Activated T-helper 1 cell treated with Interleukin-2 at 50 U/mL for 16 hours (primary cell): ENCODE measurements at places on chromosomes 1 and 21.

GRCh38 chr1:77560741-77561140 is 121.7 kb downstream of the ZZZ3 start:
- DNase-seq: no peak

GRCh38 chr1:116827607-116828105 is 73.4 kb downstream of the CD2 start:
- DNase-seq: no peak

DNA sequence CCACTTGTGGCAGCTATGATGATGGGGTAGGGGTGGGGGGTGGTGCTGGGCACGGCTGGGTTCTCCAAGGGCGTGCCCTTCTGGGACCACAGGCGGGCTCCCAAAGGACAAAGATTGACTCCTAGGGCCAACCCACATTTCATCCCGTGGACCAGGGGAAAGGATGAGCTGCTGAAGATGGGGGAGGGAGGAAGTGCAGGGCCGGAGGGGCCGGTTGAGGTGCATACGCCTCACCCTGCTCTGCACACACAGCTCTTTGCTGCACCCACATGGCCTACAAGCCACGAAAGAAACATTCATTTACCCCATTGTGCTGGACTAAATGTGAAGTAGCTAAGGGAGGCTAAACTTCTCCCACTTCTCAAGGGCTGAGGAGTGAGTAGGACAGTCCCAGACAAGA is 34.2 kb upstream of the GNPAT start:
- no peak for DNase-seq

- no peak for DNase-seq
Observed at GRCh38 chr1:19705464-19705863, 40.8 kb downstream of the HTR6 start.

DNA sequence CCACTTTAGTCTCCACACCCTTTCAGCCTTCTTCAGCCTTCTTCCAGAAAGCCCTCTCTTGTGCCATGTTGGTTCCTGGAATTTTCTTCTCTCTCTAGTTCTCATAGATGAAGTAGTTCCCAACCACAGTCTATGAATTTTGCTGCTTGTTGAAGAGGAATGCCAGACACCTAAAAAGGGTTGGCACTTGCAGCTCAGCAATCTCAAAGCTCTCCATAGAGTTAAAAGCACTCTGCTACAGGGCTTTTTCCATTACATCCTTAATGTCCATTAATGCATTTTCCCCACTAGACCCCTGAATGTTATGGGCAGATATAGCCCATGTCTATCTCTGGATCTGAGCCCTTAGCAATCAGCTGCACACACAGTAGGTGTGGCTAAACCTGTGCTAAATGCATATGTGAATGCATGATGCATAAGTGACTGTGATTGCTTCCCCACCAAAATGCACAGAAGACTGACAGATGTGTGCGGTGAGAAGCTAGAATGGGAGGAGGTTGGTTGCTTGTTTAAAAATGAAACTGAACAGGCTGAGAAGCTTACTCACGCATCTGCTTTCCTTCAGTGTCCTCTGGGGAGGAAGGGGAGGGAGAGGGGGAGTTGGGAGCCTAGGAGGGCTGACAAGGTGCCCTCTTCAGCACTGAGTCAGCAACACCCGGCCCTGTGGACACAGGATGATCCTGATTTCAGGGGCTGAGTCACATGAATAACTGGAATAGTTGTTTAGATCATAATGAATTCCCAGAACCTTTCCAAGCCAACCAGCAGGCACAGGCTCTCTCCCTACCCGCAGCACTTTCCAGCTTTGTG is 146.1 kb upstream of the FGGY start:
- DNase-seq: no peak

DNA sequence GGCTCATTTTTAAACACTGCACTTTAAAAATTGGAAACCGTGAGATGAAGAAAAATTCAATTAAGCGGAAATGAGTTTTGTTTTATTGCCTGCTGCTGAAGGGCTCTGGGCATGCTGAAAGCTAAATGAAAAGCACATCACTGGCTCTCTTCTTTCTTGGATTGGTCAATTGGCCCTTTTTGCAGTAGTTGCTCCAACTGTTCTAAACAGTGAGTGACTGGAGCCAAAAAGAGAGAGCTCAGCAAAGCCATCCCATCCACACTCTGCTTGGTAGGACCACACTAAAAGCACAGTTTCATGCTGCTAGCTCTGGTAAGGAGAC is 48.1 kb downstream of the LHX4 start:
- DNase-seq: no peak

- DNase-seq: no peak
Observed at GRCh38 chr1:78177708-78178270, 132.0 kb downstream of the GIPC2 start.

DNA sequence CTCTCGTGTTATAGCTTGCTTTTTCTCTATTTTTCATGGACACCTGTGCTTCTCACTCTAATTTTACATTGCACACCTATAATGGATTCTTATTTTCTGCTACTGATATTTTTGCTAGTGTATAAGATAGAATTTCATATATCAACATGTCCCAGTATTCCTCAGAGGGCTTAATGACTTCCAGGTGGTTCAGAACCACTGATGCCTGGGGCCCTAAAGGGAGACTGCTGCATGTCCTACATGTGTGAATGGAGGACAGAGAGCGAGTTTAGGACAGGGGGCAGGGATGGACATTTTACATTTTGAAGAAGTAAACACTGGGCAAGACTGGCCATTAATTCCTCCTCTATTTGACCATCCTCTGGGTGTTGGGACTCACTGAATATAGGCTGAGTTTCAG is 100.6 kb downstream of the DISC1 start:
- DNase-seq: no peak

GRCh38 chr1:58524353-58524945 is 22.1 kb downstream of the OMA1 start:
- no peak for DNase-seq

DNA sequence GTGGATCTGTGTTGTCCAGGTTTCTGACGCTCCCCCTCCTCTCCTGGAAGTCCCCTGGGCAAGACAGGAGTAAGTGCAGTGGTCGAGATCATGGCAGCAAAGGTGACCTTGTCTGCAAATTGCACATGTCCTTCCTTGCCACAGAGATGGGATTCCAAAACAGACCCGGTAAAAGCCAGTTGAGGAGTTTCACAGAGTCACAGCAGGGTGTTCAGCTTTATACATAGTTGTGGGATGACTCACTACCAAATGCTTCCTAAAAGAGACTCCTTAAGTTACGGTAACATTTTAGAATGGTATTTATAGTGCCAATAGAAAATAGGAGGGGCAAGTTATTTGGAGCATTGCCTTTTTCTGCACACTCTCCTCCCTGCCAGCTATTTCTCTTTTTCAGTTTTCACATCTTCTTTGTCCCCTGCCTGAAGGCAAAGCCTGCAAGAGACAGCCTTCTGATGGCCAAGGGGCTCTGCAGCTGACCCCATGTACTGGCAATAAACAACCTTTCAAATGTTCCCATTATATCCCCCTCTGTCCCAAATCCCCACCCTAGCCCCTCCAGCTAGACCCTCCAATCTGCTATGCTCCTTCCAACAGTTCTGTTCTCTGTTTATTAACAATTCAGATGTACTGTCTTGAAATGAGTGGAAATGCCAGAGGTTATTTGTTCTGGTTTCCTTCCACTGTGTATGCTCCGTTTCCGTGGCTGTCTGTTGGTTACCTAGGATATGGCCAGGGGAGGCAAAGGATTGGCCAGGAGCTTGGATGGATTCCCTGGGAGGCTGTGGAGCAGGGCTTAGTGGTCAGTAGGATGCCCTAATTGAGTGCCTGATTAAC is 115.0 kb downstream of the TGFB2 start:
- no peak for DNase-seq

GRCh38 chr1:53625766-53626520 is 113.0 kb downstream of the GLIS1 start:
- no peak for DNase-seq

DNA sequence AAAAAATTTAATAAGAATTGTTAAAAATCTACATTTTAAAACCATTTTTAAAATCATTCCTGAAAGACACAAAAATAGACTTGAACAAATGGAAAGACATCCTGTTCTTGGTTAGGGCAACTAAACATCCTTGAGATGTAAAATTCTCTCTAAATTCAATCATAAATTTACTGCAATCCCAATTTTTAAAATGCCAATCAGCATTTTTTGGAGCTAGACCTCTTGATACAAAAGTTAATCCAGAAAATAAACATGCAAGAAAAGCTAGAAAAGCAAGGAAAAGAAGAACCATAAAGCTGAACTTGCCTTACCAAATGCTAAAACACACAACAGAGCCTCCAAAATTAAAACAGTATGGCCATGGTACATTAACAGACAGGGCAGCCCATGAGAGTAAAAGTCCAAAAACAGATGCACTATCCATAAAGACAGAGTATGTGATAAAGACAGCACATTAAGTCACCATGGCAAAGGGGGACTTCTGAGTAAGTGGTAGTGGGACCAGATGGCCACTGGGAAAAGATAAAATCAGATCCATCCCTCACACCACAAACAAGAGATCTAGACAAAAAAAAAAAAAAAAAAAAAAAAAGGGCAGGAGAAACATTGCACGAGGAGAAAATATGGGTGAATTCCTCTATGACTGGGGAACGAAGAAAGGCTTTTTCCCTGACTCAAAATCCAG is 51.4 kb downstream of the NPHP4 start:
- no peak for DNase-seq

- DNase-seq: no peak
Observed at GRCh38 chr1:220918285-220918951, 39.2 kb downstream of the HLX start.

- no peak for DNase-seq
Observed at GRCh38 chr1:204314893-204315658, 44.7 kb downstream of the PLEKHA6 start.

GRCh38 chr21:43741423-43742096 is 22.6 kb downstream of the PDXK start:
- no peak for DNase-seq

GRCh38 chr21:37921091-37921490 is 4.8 kb upstream of the KCNJ6 start:
- DNase-seq: no peak

DNA sequence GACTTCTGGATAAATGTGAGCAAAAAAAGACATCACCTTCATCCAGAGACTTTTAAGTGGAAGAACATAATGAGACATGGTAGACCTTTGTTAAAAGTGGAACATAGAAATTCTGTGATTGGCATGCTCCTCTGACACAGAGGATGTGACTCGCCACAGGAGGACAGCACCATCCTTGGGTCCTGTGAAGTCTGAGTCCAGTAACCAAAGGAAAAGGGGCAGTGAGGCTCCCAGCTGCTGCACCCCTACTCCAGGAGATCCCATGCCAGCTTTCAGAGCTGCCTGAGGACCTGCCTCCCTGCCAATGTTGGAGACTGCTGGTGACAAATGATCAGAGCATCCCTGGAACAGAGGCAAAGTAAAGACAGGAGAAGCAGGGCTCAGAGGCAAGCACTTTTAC is 136.2 kb downstream of the BRINP2 start:
- DNase-seq: no peak

GRCh38 chr1:61078618-61079295 is 3.6 kb upstream of the NFIA start:
- no peak for DNase-seq

DNA sequence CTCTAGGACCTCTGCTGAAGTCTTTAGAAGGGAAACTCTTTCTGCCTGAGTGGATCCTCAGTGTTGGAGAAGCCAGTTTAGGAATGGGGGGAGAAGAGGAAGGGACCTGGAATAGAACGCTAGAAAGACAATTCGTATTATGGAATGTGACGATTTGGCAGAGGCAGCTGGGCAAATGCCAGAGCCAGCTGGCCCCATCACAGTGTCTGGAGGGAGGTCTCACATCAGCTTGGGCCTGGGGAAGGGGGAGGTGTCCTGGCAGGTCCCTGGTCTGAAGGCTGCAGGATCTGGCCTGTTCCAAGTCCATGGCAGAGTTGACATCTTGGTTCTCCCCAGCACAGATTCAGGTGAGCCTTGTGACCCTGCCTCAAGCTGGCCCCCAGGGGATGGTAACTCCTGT is 11.3 kb downstream of the TMCC2 start:
- DNase-seq: no peak

DNA sequence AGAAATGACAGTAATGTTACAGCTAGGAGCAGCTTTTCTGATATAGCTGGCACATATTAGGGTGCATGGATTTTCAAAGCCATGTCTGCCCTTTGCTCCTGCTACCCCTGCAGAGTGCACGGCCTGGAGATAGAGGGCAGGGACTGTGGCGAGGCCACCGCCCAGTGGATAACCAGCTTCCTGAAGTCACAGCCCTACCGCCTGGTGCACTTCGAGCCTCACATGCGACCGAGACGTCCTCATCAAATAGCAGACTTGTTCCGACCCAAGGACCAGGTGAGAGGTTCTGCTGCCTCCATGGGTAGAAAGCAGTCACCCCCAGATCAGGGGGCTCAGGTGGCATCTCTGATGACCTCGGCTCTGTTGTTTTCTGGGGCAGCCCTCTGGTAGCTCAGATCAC is 9.8 kb downstream of the MTARC1 start:
- no peak for DNase-seq

DNA sequence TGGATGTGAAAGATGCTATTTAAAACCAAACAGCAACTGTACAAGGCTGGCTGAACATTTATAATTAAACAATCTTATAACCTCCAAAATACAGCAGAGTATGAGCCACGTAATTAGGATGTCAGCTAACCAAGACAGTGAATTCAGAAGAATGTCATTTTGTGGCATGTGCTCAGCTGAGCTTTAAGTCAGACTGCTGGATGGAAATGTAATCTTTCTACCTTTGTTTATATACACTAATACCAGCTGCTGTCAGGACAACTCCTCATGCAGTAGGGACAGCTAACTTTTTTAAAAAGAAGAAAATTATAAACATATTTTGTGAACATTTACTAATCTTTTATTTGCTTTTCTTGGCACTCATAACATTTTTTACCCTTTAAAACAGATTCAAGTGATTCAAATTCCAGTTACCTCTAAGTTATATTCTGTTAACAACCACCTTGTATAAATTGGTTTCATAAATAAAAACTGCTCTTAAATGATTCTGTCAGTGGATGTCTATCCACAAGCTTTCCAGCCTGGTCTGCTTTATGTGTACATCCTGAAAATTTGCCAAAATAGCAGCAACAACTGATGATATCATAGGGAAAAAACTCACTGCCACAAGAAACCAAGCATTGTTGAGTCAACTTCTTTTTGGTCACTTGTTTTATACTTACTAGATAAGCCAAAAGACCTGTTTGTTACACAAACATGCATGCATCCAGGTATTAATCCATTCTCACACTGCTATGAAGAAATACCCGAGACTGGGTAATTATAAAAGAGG is 36.1 kb downstream of the DPH5 start:
- DNase-seq: no peak

DNA sequence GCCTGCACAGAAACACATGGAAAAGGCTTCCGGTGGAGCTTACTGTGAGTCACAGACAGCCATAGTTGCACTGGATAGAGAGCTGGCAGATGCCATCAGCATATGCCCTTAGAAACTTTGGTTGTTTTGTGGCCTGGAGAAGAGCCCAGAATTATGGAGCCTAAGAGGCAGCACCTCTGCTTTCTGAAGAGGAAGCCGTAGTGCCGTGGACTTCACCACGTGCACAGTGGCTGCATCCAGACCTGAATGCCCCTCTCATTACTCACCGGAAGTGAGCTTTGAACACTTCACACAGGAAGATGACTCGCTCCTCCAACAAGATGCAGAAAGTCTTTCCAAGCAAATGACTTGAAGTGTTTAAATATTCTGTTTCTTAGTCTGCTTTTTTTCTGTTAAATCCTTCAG is 28.4 kb downstream of the JUN start:
- peak; percentile 18 for DNase-seq
